ENCODE measurements at places on chromosomes 6 and 20.

- H3K27ac ChIP-seq, result no peak overlapping the region
- H3K4me3 ChIP-seq, result no peak overlapping the region
- H3K27me3 ChIP-seq, result no peaks in the 10 kb centered on the region
- no peaks in the 10 kb centered on the region for H3K4me1 ChIP-seq
- no peak for DNase-seq
These were observed 136.2 kb upstream of the GLP1R start for GRCh38 chr6:38912378-38912777.

- H3K4me3 ChIP-seq, result no peak overlapping the region
- no peak overlapping the region for H3K27ac ChIP-seq
- H3K27me3 ChIP-seq, result no peaks in the 10 kb centered on the region
- H3K36me3 ChIP-seq, result no peaks in the 10 kb centered on the region
- no peaks in the 10 kb centered on the region for H3K4me1 ChIP-seq
These were observed 155.5 kb upstream of the SLC24A3 start for GRCh38 chr20:19056909-19057308.

GRCh38 chr6:139290787-139291311 is 949 bp downstream of the TXLNB start:
- peaks cover 50% of the 10 kb centered on the region for H3K4me1 ChIP-seq
- H3K27ac ChIP-seq, result peak overlapping the region; percentile 97
- peak overlapping the region; percentile 63 for H3K4me3 ChIP-seq

DNA sequence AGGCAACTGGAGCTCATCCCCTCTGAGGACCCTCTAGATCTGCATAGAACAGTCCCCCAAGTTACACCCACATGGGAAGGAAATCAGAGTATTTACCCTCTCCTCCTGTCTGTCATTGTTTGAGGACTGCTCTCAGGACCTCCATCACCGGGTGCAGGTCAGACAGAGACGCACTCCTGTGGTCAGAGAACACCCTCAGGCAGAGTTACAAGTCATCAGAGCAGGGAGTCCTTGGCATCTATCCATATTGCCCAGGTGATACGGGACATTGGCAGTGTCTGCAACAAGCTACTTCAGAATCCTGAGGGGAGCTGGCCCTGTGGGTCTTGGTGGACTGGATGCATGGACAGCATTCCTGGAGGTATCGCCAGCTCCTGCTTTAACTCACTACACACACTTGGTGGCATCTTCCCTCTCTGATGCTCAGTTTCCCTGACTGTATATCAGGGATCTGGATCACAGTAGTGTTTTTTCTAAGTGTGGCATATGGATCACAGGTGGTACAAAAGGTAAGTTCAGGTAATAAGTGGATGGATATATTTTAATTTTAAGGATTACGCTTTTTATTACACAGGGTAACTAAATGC is 15.1 kb upstream of the ISM1 start:
- H3K4me1 ChIP-seq, result peaks cover 2% of the 10 kb centered on the region
- DNase-seq, result no peak
- H3K27me3 ChIP-seq, result peaks cover 14% of the 10 kb centered on the region
- H3K27ac ChIP-seq, result no peak overlapping the region
- H3K36me3 ChIP-seq, result no peaks in the 10 kb centered on the region

DNA sequence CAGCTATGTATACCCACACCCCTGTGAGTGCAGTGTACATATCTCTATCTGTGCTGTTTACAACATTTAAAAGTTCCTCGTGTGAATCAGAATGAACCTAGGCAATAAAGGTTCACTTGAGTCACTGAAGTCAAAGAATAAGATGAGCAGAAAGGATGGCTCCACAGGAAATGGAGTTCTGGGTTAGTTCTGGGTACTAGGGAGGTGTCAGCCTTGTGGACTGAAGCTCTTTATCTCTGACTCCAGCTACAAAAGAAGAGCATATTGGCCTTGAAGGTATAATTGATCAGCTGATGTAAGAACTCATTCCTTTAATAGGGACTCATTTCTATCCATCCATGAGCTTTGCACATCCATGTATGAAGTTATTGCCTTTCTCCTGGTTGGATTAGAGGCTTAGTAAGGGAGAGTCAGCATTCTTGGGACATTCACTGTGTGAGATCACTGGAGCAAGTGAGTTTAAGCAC is 73.9 kb upstream of the BACH2 start:
- no peak overlapping the region for H3K27ac ChIP-seq
- H3K36me3 ChIP-seq, result no peaks in the 10 kb centered on the region
- H3K27me3 ChIP-seq, result no peaks in the 10 kb centered on the region

- H3K4me3 ChIP-seq, result no peak overlapping the region
- H3K4me1 ChIP-seq, result no peaks in the 10 kb centered on the region
- DNase-seq, result no peak
- H3K36me3 ChIP-seq, result no peaks in the 10 kb centered on the region
- H3K27ac ChIP-seq, result no peak overlapping the region
- no peaks in the 10 kb centered on the region for H3K27me3 ChIP-seq
These were observed 117.9 kb downstream of the LRRC1 start for GRCh38 chr6:53912661-53913060.

DNA sequence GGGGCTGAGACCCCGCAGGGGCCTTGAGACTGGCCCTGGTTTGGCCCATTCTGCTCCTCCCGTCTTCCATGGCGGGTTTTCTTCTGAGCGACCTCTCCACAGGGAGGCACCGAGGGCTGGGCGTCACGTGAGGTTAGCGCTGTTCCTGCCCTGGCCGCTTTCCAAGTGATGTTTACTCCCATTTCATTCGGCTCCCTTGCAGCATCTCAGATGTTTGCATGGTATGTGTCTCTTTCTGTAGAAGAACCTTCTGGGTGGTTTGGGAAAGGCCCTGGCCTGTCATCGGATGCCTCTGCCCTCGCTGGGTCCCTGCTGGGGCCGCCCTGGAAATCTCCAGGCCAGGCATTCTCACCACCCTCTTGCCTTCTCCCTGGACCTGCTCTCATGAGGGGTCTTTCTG is 17.3 kb downstream of the RAMACL start:
- H3K36me3 ChIP-seq, result no peaks in the 10 kb centered on the region
- peaks cover 7% of the 10 kb centered on the region for H3K27me3 ChIP-seq
- no peaks in the 10 kb centered on the region for H3K4me1 ChIP-seq
- H3K27ac ChIP-seq, result no peak overlapping the region

DNA sequence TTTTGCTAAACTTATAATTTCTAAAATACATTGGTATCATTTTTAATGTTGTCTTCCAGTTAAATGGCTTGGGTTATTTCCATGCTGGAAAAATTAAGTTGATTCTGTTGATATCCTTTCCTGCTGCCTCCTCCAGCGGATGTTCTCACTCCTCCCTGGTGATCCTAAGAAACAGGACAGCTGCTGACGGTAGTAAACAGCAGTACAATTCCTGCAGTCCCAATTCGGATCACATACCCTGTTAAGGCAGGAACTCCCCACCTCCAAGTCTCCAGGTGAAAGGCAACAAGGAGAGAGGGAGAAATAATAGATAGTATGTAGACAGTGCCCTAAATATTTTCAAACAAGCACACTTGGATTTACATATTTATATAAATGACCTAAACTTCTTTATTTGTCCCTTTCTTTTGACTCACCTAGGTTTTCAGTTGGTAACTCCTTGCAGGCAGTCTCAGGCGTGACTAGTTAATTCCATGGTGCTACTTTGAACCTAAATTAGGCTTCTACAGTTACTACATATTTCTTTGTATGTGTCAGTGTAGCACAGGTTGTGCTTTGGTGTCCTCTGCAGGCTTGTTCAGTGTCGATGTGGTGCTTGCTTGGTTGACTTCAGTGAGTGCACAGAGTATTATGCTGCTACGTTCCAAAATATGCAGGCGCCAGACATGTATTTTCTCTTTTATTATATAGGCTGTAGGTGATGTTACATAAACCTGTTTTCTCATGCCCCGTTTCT is 126.0 kb downstream of the ADGRB3 start:
- H3K27me3 ChIP-seq, result no peaks in the 10 kb centered on the region
- H3K36me3 ChIP-seq, result no peaks in the 10 kb centered on the region
- H3K27ac ChIP-seq, result no peak overlapping the region

GRCh38 chr6:38151580-38152500 is 332.3 kb downstream of the ZFAND3 start:
- H3K36me3 ChIP-seq, result peaks cover 2% of the 10 kb centered on the region
- no peak for DNase-seq
- no peaks in the 10 kb centered on the region for H3K4me1 ChIP-seq
- H3K4me3 ChIP-seq, result no peak overlapping the region

- no peaks in the 10 kb centered on the region for H3K27me3 ChIP-seq
- no peaks in the 10 kb centered on the region for H3K4me1 ChIP-seq
- H3K4me3 ChIP-seq, result no peak overlapping the region
- H3K36me3 ChIP-seq, result no peaks in the 10 kb centered on the region
- no peak overlapping the region for H3K27ac ChIP-seq
These were observed 5.7 kb downstream of the EYS start for GRCh38 chr6:65701325-65701724.

- H3K4me1 ChIP-seq, result no peaks in the 10 kb centered on the region
- H3K4me3 ChIP-seq, result no peak overlapping the region
- no peaks in the 10 kb centered on the region for H3K36me3 ChIP-seq
- DNase-seq, result no peak
- peaks cover 6% of the 10 kb centered on the region for H3K27me3 ChIP-seq
- H3K27ac ChIP-seq, result no peak overlapping the region
These were observed 63.5 kb upstream of the STMND1 start for GRCh38 chr6:17038316-17038715.

DNA sequence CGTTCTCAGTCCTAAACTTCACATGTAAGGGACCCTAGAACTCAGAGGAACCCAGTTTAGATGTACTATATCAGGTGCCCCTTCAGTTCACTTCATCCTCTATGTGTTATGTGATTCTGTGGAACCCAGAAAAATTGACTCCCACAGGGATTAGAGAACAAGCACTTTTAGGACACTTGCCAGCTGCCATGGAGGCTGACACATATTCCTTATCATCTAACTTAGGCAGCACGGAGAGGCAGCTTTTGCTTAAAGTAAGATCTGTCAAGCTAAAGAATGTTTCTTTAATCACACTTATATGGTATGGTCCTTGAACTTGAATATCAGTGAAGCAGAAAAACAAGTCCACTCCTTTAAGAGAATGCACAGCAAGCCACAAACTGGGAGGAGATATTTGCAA is 701.5 kb upstream of the ID4 start:
- no peaks in the 10 kb centered on the region for H3K27me3 ChIP-seq
- no peaks in the 10 kb centered on the region for H3K4me1 ChIP-seq
- no peak for DNase-seq
- no peak overlapping the region for H3K4me3 ChIP-seq
- H3K36me3 ChIP-seq, result no peaks in the 10 kb centered on the region
- no peak overlapping the region for H3K27ac ChIP-seq

GRCh38 chr20:20192366-20192765 is 140.0 kb downstream of the CFAP61 start:
- H3K4me3 ChIP-seq, result no peak overlapping the region
- H3K4me1 ChIP-seq, result no peaks in the 10 kb centered on the region
- no peak for DNase-seq
- no peaks in the 10 kb centered on the region for H3K36me3 ChIP-seq
- H3K27ac ChIP-seq, result no peak overlapping the region

- H3K27me3 ChIP-seq, result no peaks in the 10 kb centered on the region
- peaks cover 16% of the 10 kb centered on the region for H3K36me3 ChIP-seq
- DNase-seq, result no peak
- peaks cover 20% of the 10 kb centered on the region for H3K4me1 ChIP-seq
These were observed 18.7 kb downstream of the CDS2 start for GRCh38 chr20:5145365-5146098.

DNA sequence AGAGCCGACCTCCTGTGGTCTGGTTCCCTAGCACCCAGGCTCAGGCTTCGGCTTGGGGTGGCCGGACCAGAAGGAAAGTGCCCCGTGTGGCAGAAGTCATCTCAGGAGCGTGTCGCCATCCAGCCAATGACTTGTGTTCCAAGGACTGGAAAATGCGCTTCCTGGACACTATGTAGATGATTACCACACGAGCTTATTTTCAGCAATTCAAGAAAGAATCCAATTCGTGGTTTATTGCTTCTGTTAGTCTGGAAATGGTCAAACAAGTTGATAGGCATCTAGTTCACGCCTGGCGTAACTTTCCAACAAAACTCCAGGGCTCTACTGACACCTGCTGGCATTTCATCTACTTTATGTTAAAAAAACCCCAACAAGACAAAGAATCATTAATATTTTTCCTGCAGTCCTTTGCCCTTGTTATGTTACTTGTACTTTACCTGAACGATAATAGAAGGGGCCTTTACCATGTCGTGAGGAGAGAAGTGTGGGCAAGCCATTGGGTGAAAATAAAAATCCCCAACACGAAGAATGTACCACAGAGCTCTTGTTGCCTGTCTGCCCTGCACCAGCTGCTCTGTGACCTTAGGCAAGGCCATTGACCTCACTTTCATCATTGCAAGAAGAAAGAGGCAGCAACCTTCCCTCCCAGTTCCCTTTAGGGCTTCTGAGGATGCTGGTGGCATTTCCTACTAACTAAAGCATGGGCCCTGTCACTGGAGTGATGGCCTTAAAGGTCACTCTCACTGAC is 154.7 kb upstream of the LAMP5 start:
- H3K4me1 ChIP-seq, result no peaks in the 10 kb centered on the region
- no peak for DNase-seq
- H3K27ac ChIP-seq, result no peak overlapping the region
- no peaks in the 10 kb centered on the region for H3K27me3 ChIP-seq
- H3K36me3 ChIP-seq, result no peaks in the 10 kb centered on the region

- H3K4me3 ChIP-seq, result no peak overlapping the region
- no peaks in the 10 kb centered on the region for H3K36me3 ChIP-seq
- no peak for DNase-seq
- no peaks in the 10 kb centered on the region for H3K4me1 ChIP-seq
These were observed 1189.1 kb downstream of the GRIK2 start for GRCh38 chr6:102582569-102582968.

- no peaks in the 10 kb centered on the region for H3K4me1 ChIP-seq
- DNase-seq, result no peak
- no peak overlapping the region for H3K27ac ChIP-seq
- H3K27me3 ChIP-seq, result no peaks in the 10 kb centered on the region
- H3K4me3 ChIP-seq, result no peak overlapping the region
- no peaks in the 10 kb centered on the region for H3K36me3 ChIP-seq
These were observed 1175.5 kb upstream of the ADGRB3 start for GRCh38 chr6:67459556-67459955.

- H3K36me3 ChIP-seq, result no peaks in the 10 kb centered on the region
- peaks cover 9% of the 10 kb centered on the region for H3K27me3 ChIP-seq
- no peak overlapping the region for H3K4me3 ChIP-seq
- no peaks in the 10 kb centered on the region for H3K4me1 ChIP-seq
These were observed 290.8 kb downstream of the THBS2 start for GRCh38 chr6:168962886-168963285.

DNA sequence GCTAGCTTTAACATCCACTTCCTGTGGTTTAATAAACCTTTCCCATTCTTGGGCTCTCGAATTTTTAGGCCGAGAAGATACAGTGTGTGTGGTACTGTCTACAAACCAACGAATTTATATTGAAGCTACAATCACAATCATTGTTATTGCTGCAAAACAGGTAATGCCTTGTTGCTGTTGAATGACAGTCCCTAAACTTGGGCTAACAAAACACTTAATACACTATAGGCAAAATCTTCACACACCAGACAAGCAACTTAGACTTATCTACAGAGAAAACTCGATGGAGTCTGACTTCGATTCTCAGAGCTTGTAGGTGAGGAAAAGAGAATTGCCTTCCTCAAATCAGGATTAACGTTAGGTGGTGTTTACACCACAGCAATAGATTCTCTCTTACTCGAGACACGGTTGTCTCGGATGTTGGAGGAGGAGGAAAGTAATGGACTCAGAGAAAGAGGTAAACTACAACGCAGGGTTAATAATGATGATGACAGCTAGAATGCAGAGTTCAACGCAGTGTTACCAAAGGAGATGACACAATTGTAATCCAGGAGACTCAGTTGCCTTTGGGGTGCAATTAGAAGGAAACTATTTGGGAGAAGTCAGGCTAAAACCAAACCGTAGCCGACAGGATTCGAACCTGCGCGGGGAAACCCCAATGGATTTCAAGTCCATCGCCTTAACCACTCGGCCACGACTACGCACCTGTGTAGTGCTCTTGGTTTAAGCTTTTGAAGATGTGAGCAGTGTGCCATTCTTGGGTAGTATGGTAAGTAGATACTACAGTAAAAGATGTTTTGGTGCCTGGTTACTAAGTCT is 32.5 kb upstream of the ZNF184 start:
- H3K4me1 ChIP-seq, result peaks cover 22% of the 10 kb centered on the region
- H3K27me3 ChIP-seq, result peaks cover 39% of the 10 kb centered on the region
- no peak overlapping the region for H3K27ac ChIP-seq
- no peak overlapping the region for H3K4me3 ChIP-seq
- DNase-seq, result peak; percentile 25

Measured in activated naive CD4-positive, alpha-beta T cell treated with anti-CD3 and anti-CD28 coated beads, Interleukin-2, amount 10 ng/mL, durations not matched to agents 7 days and 5 days (primary cell).